ENCODE measurements at places on chromosomes 6 and 20.
A peak's percentile ranks its signal among the peaks of the same experiment; 100 is the strongest.

DNA sequence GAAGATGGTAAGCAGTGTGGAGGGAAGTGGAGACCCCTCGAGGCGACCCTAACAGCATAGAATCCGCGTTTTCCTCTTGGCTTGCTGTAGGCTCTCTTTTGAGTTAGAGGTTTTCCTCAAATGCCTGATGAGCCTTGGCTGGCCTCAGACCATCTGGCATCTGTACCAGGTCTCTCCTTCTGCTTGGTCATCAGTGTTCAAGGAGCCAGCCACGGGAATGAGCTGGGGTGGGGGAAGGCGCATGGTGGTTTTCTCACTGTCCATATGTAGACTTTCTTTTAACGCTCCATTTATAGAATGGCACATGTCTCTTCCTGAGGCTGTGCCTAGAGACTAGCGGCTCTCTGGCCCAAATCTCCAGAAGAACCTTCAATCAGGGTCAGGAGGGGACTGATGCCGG, 8.1 kb upstream of the GUCA1A start:
- no peak overlapping the region for H3K4me3 ChIP-seq
- no peak overlapping the region for H3K27ac ChIP-seq
- peaks cover 20% of the 10 kb centered on the region for H3K27me3 ChIP-seq
- H3K36me3 ChIP-seq: no peaks in the 10 kb centered on the region
- H3K4me1 ChIP-seq: peaks cover 2% of the 10 kb centered on the region

- DNase-seq: no peak
- no peaks in the 10 kb centered on the region for H3K36me3 ChIP-seq
- H3K27me3 ChIP-seq: peaks cover 3% of the 10 kb centered on the region
Measured at GRCh38 chr20:14657266-14658005, 320.0 kb upstream of the FLRT3 start.

DNA sequence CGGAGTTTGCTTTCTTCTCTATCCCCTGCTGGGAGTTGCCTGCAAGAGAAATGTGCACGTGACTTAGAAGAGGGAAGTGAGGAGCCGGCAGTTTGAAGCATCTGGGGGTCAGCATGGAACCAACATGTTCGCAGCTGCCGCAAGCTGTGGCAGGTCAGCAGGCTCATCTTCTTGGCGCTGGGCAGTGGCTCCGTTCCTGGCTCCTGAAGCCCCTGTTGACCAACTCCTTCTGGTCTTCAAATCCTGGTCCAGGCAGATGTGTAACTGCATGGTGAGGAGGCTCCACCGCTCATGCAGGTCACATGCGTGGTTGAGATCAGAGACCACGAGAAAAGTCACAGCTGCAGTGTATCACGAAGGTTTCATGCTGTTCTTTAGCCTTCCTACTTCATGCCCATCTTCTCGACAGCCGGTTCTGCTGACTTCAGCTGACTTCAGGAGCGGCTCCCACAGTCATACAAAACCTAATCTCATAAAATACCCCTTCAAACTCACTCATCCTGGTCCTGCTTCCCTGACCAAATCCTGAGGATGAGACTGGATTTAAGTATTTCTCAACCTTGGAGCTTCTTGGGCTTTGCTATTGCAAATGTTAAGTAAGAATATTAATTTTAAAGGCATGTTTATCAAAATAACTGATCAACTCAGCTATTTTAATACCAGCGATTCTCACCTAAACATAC, 44.9 kb upstream of the BCAS1 start:
- H3K27ac ChIP-seq: no peak overlapping the region
- no peaks in the 10 kb centered on the region for H3K4me1 ChIP-seq
- H3K4me3 ChIP-seq: no peak overlapping the region
- no peaks in the 10 kb centered on the region for H3K27me3 ChIP-seq
- no peaks in the 10 kb centered on the region for H3K36me3 ChIP-seq

DNA sequence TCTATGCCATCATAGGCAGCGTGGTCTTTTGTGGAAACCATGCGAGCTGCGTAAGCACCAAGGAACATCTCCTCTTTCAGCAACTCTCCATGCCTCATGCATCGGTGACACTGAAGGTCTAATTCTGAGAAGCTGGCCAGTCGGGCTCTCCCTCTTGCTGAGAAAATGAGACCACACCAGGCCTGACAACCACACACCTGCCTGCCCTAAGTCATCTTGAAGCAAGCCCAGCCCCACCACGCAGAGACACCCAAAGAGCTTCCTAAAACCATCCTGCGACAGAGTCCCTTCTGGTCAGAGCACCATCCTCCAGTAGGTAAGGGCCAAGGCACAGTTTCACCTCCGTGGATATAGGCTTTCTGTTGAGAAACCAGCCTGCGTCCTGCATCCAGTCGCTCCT, 26.6 kb downstream of the PREX1 start:
- no peak overlapping the region for H3K4me3 ChIP-seq
- peaks cover 2% of the 10 kb centered on the region for H3K36me3 ChIP-seq

DNA sequence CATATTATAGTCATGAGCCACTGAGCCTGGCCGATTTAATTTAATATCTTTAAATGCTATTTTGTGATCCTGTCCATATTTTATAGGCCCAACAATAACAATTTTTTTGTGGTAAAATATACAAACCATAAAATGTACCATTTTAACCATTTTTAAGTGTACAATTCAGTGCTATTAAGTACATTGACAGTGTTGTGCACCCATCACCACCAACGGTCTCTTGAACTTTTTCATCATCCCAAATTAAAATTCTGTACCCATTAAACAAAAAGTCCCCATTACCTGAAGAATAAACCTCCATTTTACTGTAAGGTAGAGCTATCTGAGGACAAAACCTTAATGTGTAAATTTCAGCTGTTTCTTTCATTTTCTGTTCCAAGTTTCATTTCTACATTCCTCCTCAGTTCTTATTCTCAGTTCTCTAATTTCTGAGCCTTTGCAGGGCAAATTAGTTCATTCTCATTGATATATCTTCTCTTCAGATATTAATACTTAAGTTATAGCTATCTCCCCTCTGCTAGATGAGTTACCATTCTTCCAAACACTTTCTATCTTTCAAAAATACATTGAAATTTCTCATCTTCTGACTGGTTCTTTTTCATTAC, 10.3 kb downstream of the MTO1 start:
- no peaks in the 10 kb centered on the region for H3K4me1 ChIP-seq
- no peak overlapping the region for H3K27ac ChIP-seq
- no peak overlapping the region for H3K4me3 ChIP-seq
- no peak for DNase-seq
- peaks cover 6% of the 10 kb centered on the region for H3K36me3 ChIP-seq

- no peak for DNase-seq
- no peaks in the 10 kb centered on the region for H3K36me3 ChIP-seq
- H3K4me1 ChIP-seq: no peaks in the 10 kb centered on the region
- H3K4me3 ChIP-seq: no peak overlapping the region
Measured at GRCh38 chr6:29992807-29993206, 50.5 kb downstream of the HLA-A start.

DNA sequence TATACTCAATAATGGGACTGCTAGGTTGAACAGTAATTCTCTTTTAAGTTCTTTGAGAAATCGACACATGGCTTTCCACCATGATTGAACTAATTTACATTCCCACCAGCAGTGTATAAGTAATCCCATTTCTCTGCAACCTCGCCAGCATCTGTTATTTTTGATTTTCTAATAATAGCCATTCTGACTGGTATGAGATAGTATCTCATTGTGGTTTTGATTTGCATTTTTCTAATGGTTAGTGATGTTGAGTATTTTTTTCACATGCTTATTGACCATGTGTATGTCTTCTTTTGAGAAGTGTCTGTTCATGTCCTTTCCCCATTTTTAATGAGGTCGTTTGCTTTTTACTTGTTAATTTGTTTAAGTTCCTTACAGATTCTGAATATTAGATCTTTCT, 66.5 kb downstream of the STK4 start:
- H3K27ac ChIP-seq: peak overlapping the region; percentile 22
- peaks cover 4% of the 10 kb centered on the region for H3K36me3 ChIP-seq
- DNase-seq: no peak
- peaks cover 8% of the 10 kb centered on the region for H3K4me1 ChIP-seq

DNA sequence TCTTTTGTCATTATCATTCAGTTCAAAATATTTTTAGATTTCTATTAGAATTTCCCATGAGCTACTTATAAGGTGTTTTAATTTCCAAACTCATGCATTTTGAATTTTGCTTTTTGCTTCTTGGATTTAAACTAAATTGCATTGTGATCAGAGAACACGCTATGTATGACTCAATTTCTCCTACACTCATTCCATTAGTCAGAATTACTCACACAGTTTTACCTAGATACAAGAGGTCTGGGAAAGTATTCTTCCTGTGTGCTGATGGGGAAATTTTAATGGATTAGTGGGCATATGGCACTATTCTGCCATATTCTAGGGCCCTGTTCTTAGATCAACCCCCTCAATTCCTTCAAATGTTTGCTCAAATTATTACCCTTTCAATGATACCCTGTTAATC, 49.9 kb upstream of the BMP5 start:
- no peak overlapping the region for H3K27ac ChIP-seq
- H3K4me1 ChIP-seq: no peaks in the 10 kb centered on the region
- no peaks in the 10 kb centered on the region for H3K36me3 ChIP-seq
- no peak for DNase-seq

- H3K4me3 ChIP-seq: no peak overlapping the region
- no peak for DNase-seq
- no peak overlapping the region for H3K27ac ChIP-seq
- H3K27me3 ChIP-seq: no peaks in the 10 kb centered on the region
Measured at GRCh38 chr20:1462834-1463233, 3.8 kb downstream of the NSFL1C start.

- no peak overlapping the region for H3K4me3 ChIP-seq
- H3K27me3 ChIP-seq: peaks cover 28% of the 10 kb centered on the region
- no peak overlapping the region for H3K27ac ChIP-seq
- peaks cover 21% of the 10 kb centered on the region for H3K4me1 ChIP-seq
- H3K36me3 ChIP-seq: no peaks in the 10 kb centered on the region
- DNase-seq: no peak
Measured at GRCh38 chr20:1402149-1402548, 9.3 kb upstream of the FKBP1A start.

- H3K4me3 ChIP-seq: no peak overlapping the region
- no peaks in the 10 kb centered on the region for H3K27me3 ChIP-seq
- peak overlapping the region; percentile 86 for H3K27ac ChIP-seq
Measured at GRCh38 chr20:32706486-32706885, 32.7 kb upstream of the C20orf203 start.

DNA sequence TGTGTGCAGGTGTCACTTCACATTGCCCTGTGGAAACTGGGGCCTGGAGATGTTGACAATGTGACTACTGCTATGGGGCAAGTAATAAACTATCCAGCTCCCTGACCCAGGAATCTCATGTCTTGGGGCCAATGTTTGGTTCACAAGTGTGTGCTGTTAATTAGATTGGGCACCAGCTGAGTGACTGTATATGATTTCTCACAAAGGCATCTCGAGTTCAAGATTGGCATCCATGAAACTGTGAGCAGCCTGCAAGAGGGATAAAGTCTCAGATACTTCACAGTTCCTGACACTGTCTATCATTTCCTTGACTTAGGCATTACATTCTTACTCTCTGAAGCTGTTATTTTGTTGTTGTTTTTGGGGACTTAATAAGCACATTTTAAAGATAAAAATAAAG, 264.0 kb downstream of the PRKN start:
- no peak overlapping the region for H3K4me3 ChIP-seq
- H3K27me3 ChIP-seq: no peaks in the 10 kb centered on the region
- no peaks in the 10 kb centered on the region for H3K36me3 ChIP-seq
- no peak overlapping the region for H3K27ac ChIP-seq
- DNase-seq: no peak

DNA sequence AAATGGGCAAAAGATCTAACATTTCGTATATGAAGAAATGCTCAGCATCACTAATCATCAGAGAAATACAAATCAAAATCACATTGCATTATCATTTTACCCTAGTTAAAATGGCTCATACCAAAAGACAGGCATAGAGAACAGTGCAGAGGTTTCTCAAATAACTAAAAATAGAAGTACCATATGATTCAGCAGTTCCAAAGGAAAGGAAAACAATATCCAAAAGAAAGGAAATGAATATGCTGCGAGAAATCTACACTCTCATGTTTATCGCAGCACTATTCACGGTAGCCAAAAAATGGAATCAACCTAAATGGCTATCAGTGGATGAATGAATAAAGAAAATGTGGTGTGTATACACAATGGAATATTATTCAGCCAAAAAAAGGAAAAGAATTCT, 63.5 kb downstream of the VTA1 start:
- peaks cover 73% of the 10 kb centered on the region for H3K36me3 ChIP-seq
- no peak for DNase-seq
- H3K4me1 ChIP-seq: no peaks in the 10 kb centered on the region
- H3K27me3 ChIP-seq: no peaks in the 10 kb centered on the region
- H3K4me3 ChIP-seq: no peak overlapping the region

- no peaks in the 10 kb centered on the region for H3K27me3 ChIP-seq
- no peak overlapping the region for H3K27ac ChIP-seq
- peaks cover 18% of the 10 kb centered on the region for H3K4me1 ChIP-seq
- no peak for DNase-seq
- no peak overlapping the region for H3K4me3 ChIP-seq
- H3K36me3 ChIP-seq: no peaks in the 10 kb centered on the region
Measured at GRCh38 chr6:14751645-14752175, 494.2 kb upstream of the JARID2 start.

- no peaks in the 10 kb centered on the region for H3K27me3 ChIP-seq
- peaks cover 4% of the 10 kb centered on the region for H3K36me3 ChIP-seq
- no peak for DNase-seq
Measured at GRCh38 chr6:34234667-34235306, 1.9 kb upstream of the HMGA1 start.

- H3K4me3 ChIP-seq: no peak overlapping the region
- peaks cover 3% of the 10 kb centered on the region for H3K36me3 ChIP-seq
- DNase-seq: no peak
- H3K27ac ChIP-seq: no peak overlapping the region
- no peaks in the 10 kb centered on the region for H3K27me3 ChIP-seq
- H3K4me1 ChIP-seq: no peaks in the 10 kb centered on the region
Measured at GRCh38 chr20:5214826-5215225, 88.0 kb downstream of the CDS2 start.

GRCh38 chr20:49186535-49187329, 1.4 kb downstream of the STAU1 start:
- H3K27me3 ChIP-seq: no peaks in the 10 kb centered on the region
- peak overlapping the region; percentile 90 for H3K27ac ChIP-seq
- H3K4me3 ChIP-seq: peak overlapping the region; percentile 94
- H3K4me1 ChIP-seq: peaks cover 34% of the 10 kb centered on the region
- no peak for DNase-seq

DNA sequence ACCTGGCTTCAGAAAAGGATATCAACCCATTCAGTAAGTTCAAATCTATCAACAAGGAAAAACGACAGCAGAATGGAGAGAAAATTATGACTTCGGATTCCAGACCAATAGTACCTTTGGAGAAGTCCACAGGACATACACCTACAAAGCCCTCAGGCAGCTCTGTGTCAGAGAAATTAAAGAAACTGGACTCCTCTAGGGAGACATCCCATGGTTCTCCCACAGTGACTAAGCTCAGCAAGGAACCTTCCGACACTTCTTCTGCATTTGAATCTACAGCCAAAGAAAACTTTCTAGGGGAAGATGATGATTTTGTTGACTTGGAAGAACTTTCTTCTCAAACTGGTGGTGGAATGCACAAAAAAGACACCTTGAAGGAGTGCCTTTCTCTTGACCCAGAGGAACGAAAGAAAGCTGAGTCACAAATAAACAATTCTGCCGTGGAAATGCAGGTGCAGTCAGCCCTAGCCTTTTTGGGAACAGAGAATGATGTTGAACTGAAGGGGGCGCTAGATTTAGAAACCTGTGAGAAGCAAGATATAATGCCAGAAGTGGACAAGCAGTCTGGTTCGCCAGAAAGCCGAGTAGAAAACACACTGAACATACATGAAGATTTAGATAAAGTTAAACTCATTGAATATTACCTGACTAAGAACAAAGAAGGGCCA, 67.4 kb upstream of the HINT3 start:
- no peak overlapping the region for H3K27ac ChIP-seq
- H3K27me3 ChIP-seq: no peaks in the 10 kb centered on the region
- no peak for DNase-seq
- H3K4me1 ChIP-seq: no peaks in the 10 kb centered on the region

Data from progenitor cell of endocrine pancreas (in vitro differentiated cells).